ENCODE measurements at places on chromosomes 5 and 9.

- DNase-seq = no peak
Measured at GRCh38 chr5:125575891-125576505, 829.6 kb upstream of the ZNF608 start.

GRCh38 chr9:130159915-130160670, 12.1 kb upstream of the NCS1 start:
- DNase-seq = no peak

- DNase-seq = peak; percentile 66
Measured at GRCh38 chr5:45038366-45038987, 229.7 kb downstream of the MRPS30 start.

- peak; percentile 78 for DNase-seq
Measured at GRCh38 chr5:164013077-164013670, 507.8 kb downstream of the MAT2B start.

- DNase-seq = no peak
Measured at GRCh38 chr5:37400501-37400900, 21.4 kb downstream of the WDR70 start.

DNA sequence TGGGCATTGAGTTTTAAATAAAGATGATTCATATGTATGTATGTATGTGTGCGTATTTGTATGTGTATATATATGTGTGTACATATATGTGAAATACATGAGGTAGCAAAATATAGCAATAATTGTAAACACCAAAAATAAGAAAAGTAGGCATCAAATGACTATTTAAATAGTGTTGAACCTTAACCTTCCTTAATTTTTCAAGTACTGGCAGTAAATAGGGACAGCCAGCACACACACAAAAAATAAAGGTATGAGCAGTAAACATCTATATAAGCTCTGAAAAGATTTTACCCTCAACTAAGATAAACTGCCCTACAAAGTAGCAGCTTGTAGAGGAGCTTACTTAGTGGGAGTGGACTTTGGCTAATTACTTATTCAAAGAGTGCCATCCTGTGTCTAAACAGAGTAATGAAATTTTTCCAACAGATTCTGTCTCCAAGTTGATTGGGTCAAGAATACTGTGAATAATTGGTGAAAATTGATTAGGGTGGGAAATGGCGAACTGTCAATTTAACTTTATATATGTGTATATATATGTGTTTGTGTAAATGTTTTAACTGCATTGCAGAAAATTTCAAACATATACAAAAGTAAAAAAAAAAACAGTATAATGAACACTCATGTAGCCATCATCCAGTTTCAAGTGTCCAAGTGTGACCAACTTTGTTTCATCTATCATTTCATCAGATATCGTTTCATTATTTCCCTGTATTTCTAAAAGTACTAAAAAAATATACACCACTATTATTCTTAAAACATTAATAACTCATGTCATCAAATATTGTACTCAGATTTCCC, 2.0 kb upstream of the ADAMTS6 start:
- peak; percentile 87 for DNase-seq

DNA sequence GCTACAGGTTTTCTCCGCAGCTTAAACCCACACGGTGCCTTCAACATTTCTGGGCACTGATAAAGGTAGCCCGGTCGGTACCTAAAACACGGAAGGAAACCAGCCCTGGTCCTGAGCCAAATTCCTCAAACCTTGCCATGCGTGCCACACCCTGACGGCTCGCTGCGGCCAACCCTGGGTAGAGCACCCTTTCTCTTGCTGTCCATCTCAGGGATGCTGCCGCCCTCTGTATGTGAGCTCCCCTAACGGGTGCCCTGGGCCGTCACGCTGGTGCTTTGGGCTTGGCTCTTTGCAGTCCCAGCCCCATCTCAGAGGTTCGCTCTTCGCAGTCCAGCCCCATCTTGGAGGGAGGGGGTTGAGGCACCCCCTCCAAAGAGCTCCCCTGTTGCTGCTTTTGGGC, 43.9 kb downstream of the PNPLA7 start:
- DNase-seq = no peak

GRCh38 chr9:86945728-86946200, 1.5 kb downstream of the GAS1 start:
- no peak for DNase-seq

- DNase-seq = no peak
Measured at GRCh38 chr5:111976705-111977435, 219.9 kb upstream of the NREP start.

- DNase-seq = no peak
Measured at GRCh38 chr5:28328681-28329080, 1290.3 kb upstream of the CDH9 start.

GRCh38 chr5:31707329-31707728, 68.4 kb downstream of the PDZD2 start:
- peak; percentile 91 for DNase-seq

- DNase-seq = no peak
Measured at GRCh38 chr9:133423216-133423615, 1.0 kb downstream of the ADAMTS13 start.

GRCh38 chr5:111454198-111454622, 58.1 kb downstream of the STARD4 start:
- DNase-seq = no peak

- DNase-seq = no peak
Measured at GRCh38 chr5:111950660-111951059, 193.7 kb upstream of the NREP start.

DNA sequence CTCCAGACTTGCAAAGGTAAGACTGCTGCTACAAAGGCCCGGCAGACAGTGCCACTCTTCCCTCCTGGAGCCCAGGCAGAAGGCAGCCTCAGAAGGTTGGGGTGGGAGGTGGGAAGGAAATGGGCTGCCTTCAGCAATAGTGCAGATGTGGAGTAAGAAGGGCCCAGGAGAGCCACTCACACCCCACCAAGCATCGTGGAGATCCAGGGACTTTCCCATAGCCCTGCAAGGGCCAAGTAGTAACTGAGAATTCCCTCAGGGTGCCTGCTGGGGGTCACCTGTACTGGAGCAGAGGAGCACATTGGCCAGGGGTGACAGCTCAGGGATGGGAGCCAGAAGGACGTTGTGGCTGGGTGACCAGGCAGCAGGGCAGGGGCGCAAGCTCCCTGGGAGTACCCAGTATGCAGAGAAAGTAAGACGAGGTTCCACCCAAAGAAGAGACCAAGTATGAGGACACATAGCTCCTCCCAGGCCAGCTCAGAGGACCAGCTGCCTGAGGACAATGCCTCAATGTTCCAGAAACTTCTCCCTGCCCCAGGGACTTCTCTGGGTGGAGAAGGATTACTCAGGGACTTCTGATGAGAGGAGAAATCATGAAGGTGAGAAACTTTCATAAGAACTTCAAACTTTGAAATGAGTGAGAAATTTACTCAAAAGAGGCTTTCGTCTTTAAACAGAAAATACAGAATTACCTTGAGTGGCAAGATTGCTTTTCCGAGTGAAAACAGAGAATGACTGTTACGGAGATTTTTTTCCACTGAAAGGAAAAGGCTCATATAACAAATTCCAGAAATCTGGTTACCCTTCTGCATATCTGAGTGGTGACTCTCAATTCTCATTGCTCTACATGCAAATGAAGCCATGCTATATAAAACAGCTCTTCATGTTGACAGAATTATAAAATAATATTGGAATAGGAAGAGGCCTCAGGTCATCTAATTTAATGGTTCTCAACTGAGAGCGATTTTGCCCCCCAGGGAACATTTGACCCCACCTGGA, 87.9 kb upstream of the TRIO start:
- DNase-seq = no peak

DNA sequence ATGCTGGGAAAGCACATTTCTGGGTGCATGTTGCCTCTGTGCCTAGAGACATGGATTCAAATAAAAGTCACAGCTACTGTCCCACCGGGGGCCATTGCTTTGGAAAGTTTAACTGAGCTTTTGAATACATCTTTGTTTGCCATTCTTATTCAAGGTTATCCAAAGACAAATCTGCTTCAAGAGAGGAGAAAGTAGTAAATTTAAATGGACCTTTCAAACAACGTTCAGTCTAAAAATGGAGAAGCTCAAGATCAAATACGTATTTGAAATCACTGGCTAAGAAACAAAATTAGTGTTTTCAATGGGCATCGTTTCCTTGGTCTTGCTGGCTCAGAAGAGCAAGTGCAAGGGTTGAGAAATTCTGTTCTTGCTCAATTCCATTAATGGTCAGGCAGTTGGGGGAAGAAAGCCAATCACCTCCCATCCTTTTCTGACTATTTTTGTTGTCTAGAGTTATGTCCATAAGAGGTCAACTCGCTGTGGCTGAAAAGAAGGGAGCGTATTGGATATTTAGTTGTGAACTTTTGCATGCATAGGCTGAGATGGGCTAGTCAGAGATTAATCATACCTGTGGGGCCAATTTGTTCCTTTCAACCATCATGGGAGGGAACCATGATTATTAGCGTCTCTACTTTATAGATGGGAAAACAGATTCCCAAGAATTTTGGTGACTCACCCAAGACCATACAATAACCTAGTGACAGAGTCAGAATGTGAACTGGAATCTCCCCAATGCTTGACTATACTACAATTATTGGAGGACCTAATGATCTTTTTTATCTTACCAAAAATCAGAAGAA, 276.2 kb upstream of the TNC start:
- DNase-seq = no peak

DNA sequence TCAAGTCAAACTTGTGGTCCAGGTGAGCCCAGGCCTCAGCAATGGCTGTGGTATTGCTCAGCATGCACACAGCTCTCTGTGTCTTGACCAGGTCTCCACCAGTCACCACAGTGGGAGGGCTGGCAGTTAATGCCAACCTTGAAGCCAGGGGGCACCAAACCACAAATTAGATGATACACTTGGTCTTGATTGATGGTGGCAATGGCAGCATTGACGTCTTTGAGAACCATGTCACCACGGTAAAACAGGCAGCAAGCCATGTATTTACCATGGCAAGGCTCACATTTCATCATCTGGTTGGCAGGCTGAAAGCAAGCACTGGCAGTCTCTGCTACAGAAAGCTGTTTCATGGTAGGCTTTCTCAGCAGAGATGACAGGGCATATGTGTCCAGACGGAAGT, 40.0 kb downstream of the NIM1K start:
- peak; percentile 56 for DNase-seq

DNA sequence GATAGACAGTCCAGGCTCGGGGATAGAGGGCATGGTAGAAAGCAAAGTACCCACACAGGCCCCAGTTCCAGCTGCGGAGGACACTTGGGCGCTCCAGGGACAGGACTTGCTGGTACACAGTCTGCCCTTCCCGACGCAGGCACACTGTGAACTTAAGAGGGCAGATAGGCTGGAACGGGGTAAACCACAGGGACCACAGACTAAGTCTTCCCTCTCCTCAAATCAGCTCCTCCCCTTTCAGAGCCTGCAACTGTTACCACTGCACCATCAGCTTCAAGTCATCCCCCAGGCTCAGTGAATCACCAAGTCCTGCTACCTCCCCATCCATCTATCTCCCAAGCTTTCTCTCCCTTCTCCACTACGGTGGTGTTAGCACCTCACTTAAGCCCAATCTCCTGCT, 7.3 kb downstream of the GBA2 start:
- DNase-seq = peak; percentile 67

DNA sequence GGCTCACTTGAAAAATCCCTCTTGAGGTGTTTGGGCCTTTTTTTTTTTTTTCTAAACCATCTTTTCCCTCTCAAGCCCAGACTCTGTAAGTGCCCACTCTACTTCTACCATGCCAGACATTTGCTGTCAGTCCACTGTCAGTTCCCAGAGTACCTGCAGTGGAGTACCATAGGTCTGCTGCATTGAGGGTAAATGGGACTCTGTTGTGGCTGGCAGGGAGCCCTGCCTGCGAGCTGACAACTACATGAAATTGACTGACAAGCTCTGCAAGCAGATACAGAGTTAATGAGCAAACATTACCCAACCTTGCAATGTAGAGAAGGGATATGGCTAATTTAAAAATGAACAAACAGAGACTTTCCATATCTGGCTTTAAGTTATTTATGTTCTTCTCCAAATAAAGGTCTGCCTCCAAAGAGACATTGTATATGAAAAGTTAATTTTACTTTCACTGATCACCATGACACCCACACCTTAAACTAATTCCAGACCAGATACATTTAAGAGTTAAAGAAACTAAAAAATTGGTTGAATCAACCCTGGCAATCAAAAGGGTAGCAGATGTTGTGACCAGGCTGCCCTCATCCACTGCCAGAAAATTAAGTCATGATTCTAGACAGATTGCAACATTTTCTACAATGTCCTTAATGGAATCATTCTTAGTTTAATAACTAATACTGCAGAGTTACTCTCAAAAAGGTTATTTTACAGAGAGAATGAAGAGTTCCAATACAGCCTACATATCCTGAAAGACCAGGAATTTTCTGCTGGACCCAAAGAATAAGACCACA, 100.4 kb upstream of the PAM start:
- DNase-seq = no peak

GRCh38 chr5:170154744-170155143, 49.0 kb downstream of the FOXI1 start:
- no peak for DNase-seq

- DNase-seq = no peak
Measured at GRCh38 chr5:147743012-147743411, 39.5 kb downstream of the JAKMIP2 start.

- no peak for DNase-seq
Measured at GRCh38 chr5:116738615-116739261, 164.1 kb upstream of the SEMA6A start.

DNA sequence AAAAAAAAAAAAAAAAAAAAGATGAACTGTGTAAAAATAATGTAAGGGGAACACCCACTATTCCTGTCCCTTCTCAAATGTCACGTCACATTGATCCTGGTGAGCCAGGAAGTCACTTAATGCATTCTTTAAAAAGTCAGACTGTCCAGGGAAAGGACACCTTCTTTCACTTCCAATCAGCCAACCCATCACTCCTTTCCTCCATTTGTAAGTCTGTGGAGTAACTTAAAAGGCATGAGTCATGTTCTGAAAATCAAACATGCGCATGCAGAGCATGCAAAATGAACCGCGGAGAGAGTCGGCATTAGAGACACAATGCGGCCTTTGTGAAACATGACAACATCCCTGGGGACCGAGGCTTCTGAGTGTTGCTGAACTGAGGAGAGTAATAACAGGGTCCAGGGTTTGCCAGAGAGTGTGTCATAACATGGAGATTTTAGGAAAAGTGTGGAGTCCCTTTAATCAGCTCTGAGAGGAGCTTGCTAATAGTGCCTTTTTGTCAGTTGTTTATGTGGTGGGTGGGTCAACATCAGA, 77.6 kb upstream of the SEMA6A start:
- DNase-seq = no peak

GRCh38 chr9:14542071-14542470, 151.2 kb downstream of the ZDHHC21 start:
- no peak for DNase-seq

DNA sequence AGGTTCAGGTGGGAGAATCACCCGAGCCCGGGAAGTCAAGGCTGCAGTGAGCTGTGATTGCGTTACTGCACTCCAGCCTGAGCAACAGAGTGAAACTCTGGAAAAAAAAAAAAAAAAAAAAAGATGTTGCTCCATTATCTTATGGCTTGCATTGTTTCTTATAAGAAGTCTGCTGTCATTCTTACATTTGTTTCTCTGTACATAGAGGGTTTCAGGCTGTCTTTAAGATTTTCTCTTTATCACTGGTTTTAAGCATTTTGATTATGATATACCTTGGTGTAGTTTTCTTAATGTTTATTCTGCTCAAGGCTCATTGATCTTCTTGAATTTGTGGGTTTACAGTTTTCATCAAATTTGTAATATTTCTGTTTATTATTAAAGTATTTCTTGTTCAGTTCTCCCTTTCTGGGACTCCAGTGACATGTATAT, 35.2 kb downstream of the MVB12B start:
- no peak for DNase-seq

- peak; percentile 3 for DNase-seq
Measured at GRCh38 chr5:118042076-118042475, 946.3 kb downstream of the DTWD2 start.

Measured in hematopoietic multipotent progenitor cell treated with erythropoietin and hydrocortisone succinate and interleukin-3 and kit ligand, for 6 days (in vitro differentiated cells).